RWPE2 (cell line): ENCODE measurements at places on chromosomes 6 and 20.

GRCh38 chr6:30357678-30358540 is 13.0 kb downstream of the RPP21 start:
- no peak for DNase-seq

- DNase-seq, result no peak
Measured at GRCh38 chr6:21437581-21437980, 156.0 kb upstream of the SOX4 start.

DNA sequence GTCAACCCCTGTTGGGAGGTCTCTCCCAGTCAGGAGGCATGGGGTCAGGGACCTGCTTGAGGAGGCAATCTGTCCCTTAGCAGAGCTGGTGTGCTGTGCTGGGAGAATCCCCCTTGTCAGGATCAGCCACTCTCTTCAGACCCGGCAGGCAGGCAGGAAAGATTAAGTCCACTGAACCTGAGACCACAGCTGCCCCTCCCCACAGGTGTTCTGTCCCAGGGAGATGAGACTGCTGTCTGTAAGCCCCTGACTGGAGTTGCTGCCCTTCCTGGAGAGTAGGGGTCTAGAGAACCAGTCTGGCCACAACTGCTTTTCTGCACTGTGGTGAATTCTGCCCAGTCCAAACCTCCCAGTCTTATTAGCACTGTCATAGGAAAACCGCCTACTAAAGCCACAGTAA is 677.8 kb upstream of the POU3F2 start:
- DNase-seq, result no peak

- no peak for DNase-seq
Measured at GRCh38 chr20:58889798-58890517, 37.4 kb downstream of the GNAS start.

DNA sequence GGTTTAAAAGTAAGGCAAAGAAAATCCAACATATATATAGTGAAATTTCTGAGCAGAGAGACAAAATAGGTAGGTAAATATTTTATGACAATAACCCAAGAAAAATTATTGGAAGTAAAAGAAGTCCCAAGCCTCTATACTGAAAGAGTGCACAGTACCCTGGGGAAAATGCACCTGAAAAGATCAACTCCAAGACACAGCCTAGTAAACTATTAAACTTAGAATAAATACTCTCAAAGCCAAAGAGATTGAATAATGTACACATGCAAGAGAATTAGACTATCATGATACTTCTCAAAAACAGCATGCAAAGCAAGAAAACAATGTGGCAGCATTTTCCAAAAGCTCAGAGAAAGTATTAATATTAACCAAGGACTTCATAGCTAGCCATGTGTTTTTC is 676.8 kb upstream of the CHD6 start:
- no peak for DNase-seq

GRCh38 chr20:33333616-33334015 is 50.6 kb downstream of the BPIFB1 start:
- DNase-seq, result no peak

DNA sequence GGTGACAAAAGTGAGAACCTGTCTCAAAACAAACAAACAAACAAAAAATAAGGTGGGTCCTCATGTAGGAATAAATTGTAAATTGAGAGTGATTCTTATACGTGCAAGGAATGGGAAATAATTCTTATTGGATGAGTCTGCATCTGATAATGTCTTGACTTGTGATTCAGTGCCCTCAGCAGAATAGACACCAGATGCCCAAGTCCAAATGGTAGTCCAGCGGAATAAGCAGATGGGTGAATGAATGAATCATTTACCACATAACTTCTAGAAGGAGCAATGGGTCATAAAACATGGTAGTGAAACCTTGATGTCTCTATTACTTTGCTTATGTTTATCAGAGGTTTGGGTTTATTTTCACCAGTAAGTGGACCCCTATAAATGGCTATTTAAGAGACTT is 747.7 kb downstream of the PHF3 start:
- no peak for DNase-seq

DNA sequence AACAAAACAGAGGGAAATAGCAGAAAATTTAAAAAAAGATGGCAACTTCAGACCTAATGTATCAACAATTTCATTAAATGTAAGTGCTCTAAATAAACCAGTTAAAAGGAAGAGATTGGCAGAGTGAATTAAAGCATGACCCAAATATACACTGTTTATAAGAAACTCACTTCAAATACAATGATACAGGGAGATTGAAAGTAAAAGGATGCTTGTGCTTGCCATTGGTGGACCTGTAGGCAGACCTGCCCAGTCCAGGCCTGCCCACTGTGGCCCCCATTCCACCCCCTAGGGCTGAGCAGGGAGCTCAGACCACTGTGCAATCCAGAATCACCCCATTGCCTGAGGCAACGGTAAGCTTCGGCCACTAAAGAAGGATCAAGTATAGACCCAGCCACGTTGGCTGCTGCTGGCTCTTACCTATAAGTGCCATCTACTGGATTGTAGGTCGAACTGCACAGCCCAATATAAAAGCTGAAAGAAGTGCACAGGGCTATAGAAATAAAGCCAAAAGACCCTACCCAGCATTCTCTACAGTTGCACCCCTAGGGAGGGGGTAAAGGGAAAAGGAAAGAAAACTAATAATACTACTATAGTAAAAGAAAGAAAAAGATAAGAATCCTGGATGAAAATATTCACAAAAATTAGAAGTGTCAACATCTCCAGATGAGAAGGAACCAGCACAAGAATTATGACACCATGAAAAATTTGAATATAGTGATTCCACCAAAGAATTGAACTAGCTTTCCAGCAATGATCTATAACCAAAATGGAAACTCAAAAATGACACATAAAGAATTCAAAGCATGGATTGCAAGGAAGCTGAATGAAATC is 36.1 kb downstream of the PSMB1 start:
- DNase-seq, result no peak

- peak; percentile 78 for DNase-seq
Measured at GRCh38 chr20:38880952-38881735, 45.1 kb upstream of the FAM83D start.

DNA sequence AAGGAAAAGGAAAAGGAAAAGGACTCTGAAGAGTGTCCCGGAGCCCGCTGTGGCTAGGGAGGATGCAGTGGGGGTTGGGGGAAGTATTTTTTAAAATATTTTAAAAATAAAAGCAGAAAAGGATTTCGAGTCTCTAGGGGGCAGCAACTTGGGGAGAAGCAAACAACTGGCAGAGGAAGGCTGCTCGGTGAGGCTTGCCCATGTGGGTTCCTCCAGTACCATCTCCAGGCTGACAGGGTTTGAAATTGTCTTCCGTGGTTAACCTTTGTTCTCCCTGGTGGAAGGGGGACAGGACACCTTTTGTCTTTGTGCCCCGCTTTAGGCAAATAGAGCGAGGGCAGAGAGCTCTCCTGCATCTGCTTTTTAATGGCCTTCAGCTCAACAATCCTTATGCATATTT is 60.4 kb upstream of the SNX9 start:
- no peak for DNase-seq
